Cardiac muscle cell (in vitro differentiated cells and primary cell): ENCODE measurements at places on chromosomes 7 and 10.

DNA sequence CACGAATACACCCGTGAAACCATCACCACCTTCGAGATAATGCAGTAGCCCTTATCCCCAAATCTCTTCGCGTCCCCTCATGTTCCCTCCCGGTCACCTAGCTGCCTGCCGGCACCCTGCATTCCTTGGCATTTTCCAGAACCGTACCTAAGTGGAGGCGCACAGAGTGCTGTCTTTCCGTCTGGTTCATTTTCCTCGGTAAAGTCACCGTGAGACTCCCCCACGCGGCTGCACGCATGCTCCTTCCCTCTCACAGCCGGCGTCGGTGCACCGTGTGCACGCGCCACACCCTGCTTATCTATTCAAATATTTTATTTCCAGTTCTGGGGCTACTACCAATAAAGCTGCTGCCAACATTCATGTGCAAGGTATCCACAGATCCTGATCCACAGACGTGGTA, 65.5 kb upstream of the NKX6-2 start:
- no peak for DNase-seq

DNA sequence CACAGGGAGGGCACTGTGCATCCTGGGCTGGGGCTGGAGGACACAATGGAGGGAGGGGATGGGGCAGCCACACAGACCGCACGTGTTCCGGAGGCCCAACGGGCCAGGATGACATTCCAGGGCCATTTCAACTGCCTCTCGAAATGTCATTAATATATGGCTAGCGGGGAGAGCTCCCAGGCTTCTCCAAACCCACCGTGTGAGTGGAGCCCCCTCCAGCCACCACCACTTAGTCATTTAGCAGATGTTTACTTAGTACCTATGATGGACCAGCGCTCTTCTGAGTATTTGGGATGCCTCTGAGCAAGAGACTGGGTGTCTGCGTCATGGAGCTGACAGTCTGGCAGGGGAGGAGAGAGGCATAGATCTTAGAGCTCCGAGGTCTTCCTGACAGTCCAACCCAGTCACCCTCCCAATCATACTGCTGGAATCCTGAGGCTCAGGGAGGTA, 107.3 kb downstream of the ZMIZ1 start:
- DNase-seq: no peak

DNA sequence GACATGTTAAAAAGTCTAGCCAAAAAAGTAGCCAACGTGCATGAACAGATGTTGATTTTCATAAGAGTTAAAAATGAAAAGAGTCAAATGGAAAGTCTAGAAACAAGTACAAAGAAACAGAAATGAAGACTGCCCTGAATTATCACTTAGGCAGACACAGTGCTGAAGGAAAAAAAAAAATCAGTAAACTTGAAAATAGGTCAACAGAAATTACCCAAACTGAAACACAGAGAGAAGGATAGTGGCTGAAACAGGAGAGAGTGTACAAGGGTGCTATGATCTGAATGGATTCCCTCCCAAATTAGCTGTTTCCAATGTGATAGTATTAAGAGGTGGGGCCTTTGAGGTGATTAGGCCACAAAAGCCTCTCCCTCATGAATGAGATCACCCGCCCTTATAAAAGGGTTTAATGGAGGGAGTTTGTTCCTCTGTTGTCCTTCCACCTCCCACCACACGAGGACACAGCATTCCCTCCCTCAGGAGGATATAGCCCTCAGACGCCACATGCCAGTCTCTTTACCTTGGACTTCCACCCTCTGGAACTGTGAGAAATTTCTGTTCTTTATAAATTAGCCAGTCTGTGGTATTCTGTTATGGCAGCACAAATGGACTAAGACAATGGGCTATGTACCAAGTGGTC, 249.7 kb downstream of the AHR start:
- DNase-seq: no peak

- DNase-seq: no peak
Observed at GRCh38 chr7:94067506-94067905, 63.4 kb upstream of the BET1 start.

DNA sequence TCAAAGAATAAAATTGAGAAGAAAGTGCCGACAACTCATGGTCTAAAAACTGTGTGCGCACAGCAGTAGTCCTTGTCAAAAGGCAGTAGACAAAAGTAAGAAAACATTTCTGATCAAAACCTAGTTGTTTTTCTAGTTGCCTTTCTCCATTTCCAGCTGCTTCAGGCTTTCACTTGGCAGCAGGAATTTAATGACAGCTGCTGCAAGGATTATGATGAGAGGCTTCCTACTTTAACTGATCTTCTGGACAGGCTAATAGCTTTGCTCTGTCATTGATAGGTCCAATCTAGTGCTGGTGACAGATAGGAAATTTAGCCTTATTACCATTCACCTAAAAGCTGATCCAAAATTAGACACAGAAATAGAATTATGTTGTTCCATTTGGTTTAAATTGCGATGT, 110.7 kb upstream of the SEMA3C start:
- no peak for DNase-seq

GRCh38 chr10:78960316-78960800, 108.4 kb upstream of the ZMIZ1 start:
- DNase-seq: peak; percentile 90

DNA sequence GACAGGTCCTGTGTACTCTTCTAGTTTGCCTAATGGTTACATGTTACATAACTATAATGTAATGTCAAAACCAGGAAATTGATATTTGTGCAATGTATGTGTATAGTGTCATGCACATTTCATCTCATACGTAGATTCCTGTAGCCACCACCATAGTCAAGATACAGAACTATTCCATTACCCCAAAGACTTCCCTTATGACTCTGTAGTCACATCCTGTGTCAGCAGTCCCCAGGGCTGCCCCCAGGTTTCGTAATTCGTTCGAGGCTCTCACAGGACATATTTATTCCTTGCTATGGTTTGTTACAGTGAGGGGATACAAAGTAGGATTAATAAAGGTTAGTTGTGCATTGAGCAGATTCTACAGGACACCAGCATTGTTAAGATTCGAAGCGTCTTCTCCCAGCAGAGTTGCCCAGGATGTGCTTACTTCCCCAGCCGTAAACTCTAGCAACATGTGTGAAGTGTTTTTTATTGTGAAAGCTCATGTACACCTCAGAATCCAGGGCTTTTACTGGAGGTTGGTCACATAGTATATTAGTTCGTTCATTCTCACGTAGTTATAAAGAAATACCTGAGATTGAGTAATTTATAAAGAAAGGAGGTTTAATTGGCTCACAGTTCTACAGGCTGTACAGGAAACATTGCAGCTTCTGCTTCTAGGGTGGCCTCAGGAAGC, 18.6 kb downstream of the RABGEF1 start:
- peak; percentile 38 for DNase-seq

DNA sequence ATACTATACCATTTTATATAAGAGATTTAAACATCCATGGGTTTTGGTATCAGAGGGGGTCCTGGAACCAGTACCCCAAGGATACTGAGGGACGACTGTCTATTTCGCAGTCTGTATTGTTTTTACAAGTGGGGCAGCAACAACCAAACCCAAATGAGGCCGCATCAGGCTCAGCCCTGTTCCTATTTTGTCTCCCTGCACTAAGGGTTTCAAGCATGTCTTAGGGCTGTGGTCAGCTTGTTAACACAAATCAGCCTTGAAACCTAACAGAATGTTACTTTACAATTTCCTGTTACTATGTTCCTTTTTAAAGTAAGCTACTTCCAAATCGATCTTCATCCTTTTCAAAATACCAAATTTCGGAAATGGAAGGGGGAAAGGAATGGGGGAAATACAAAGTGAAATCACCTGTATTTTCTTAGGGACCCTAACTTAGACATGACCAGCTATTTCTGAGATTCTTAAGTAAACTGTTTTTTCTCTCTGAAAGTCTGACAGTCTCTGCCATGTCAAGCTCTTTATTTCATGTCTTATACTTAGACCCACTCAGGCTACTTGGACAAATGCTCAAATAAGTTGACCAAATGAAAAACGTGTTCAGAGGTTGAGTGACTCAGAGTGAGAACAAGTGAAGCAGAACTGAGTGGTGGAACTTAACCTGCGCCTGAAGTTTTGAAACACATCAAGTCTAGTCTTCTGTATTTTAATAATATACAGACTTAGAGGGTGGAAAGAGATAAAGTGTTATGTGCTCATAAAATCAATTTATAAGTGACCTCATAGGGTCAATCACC, 75.8 kb downstream of the C1GALT1 start:
- no peak for DNase-seq

GRCh38 chr10:22999942-23000341, 72.1 kb downstream of the ARMC3 start:
- DNase-seq: no peak

DNA sequence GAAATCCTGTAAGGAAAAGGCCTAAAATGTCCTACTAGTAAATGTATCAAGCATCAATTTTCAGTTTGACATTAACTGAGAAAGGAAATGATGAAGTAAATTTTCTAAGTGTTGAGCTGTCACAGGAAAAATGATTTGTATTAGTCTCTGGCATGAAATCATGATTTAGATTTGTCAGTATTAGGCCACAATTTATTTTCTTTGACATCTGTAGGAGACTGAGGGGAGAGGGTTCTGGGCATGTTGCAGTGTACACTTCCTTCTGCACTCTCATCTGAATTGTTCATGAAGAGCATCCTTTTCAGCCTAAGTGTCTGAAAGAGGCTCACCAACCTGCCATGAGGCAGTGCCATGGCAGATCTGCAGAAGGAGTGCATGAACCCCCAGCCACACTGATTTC, 15.9 kb downstream of the ADRB1 start:
- DNase-seq: no peak

GRCh38 chr10:26311383-26311940, 94.9 kb downstream of the GAD2 start:
- no peak for DNase-seq

DNA sequence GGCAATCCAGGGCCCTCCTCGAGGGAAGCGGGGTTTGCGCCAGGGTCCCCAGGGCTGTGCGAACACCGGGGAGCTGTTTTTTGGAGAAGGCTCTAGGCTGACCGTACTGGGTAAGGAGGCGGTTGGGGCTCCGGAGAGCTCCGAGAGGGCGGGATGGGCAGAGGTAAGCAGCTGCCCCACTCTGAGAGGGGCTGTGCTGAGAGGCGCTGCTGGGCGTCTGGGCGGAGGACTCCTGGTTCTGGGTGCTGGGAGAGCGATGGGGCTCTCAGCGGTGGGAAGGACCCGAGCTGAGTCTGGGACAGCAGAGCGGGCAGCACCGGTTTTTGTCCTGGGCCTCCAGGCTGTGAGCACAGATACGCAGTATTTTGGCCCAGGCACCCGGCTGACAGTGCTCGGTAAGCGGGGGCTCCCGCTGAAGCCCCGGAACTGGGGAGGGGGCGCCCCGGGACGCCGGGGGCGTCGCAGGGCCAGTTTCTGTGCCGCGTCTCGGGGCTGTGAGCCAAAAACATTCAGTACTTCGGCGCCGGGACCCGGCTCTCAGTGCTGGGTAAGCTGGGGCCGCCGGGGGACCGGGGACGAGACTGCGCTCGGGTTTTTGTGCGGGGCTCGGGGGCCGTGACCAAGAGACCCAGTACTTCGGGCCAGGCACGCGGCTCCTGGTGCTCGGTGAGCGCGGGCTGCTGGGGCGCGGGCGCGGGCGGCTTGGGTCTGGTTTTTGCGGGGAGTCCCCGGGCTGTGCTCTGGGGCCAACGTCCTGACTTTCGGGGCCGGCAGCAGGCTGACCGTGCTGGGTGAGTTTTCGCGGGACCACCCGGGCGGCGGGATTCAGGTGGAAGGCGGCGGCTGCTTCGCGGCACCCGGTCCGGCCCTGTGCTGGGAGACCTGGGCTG, 26.0 kb downstream of the PRSS2 start:
- DNase-seq: no peak

DNA sequence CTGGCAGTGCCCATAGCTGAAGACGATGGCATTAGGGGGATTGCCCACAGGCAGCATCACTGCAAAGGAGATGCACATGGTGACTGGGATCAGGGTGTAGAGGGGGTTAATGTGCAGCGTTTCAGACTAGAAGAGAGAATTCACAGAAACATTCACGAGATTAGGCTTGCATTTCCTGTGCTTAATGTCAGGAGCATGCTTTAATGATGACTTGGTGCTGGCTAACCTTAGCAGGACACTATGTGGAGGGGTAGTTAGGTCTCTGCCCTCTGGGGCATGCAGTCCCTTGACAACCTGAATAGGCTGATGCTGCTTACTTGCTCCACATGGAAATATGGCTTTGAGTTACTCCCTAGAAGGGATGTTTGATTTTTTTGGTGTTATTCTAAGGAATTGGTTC, 21.8 kb downstream of the STMP1 start:
- peak; percentile 51 for DNase-seq

DNA sequence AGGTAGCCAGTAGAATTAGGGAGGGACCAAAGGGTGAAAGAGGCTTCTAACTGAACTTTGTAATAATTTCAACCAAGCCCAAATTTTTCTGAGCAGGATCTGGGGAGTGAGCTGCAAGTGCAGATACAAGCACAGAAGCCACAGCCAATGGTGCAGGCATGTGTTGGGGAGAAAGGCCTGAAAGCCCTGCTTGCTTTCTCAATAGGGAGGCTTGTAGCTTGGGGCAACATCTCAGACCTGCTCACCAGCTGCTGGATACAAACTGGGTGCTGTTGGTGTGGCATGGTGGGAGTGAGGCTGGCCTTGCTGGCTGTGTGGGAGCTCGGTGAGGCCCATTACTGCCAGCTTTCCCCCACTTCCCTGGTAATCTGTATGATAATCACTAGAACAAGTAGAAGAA, 688.5 kb upstream of the SEMA3D start:
- DNase-seq: no peak

DNA sequence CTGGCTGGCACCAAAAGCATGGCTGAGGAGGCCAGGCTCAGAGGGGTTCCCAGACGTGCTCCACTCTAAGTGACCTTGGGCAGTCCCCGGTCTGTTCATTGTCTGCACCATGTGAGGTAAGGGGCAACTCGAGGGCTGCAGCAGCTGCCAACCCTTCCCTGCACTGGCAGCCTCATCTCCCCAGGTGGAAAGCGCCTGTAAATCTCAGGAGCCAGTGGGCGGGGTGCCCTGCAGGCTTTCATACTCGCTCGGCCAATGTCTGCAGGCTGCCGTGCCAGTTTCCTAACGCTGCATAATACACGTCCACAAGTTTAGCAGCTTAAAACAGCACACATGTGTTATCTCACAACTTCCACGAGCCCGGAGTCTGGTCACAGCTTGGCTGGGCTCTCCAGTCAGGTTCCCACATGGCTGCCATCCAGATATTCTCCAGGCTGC, 12.6 kb upstream of the GDF10 start:
- no peak for DNase-seq

DNA sequence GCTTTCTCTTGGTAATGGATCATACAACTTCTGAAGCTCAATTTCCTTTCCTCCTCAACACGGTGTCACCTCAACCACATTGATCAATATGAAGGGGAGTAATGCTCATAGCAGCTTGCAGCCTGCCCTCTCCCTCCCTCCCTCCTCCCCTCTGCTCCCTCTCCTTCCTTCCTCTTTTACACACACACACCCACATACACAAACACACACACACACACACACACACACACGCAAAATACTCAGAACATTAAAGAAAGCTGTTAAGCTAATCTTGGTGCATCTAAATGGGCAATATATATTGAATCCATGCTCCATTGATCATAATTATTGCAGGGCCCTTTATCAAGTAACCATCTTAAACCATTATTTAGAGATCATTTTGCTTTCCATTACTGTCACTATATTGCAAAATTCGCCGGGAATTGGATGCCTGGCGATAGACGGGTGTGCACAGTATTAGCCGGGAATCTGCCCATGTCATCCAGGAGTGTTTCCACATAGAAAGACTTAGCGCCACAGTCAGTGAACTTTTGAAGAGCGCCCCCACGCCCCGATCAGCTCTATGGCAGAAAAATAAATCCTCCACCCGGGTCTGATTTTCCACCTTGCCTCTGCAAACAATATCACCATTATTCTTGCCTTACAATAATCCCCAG, 122.0 kb downstream of the PRLHR start:
- no peak for DNase-seq
